ENCODE measurements at places on chromosomes 11 and 22.

- no peak for DNase-seq
Measured at GRCh38 chr11:73236854-73237253, 18.8 kb downstream of the P2RY2 start.

GRCh38 chr11:66491315-66491935 is 11.2 kb downstream of the DPP3 start:
- no peak for DNase-seq

- DNase-seq = no peak
Measured at GRCh38 chr11:36123336-36124101, 165.7 kb downstream of the COMMD9 start.

GRCh38 chr22:47836957-47837356 is 1074.5 kb downstream of the TBC1D22A start:
- DNase-seq = no peak

DNA sequence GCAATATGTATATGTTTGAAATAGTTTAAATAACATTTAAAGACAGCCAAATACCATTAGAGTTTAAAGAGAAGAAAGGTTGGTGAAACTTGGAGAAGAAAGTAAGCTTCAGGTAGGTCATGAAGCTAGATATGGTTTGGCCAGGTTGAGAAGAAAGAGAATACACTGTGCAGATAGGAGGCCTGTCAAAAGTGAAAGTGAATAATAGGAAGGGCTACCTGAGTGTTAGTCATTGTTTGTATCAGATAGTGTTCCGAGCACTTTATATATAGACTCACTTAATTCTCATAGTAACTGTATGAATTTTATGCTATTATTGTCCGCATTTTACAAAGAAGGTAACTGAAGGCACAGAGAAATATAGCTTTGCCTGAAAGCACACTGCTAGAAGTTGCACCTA is 56.9 kb downstream of the USP47 start:
- DNase-seq = no peak

DNA sequence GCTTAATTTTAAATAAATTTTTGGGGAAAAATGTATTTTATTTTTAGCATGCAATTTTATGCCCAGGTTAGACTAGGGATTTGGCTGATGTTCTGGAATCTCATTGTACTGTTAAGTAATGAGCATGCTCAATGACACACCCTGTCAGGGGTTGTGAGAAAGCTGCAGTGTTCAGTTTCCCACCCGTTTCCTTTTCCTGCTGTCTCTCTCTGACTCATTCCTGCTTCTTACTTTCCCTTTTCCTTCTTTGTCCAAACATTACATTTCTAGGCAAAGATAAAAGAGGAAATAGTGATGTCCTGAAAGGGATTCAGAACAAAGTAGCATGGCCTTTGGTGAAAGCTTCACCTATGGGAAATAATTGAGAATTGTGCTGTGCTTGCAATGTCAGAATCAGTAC is 22.7 kb downstream of the OOSP3 start:
- DNase-seq = no peak

GRCh38 chr11:21811572-21811971 is 381.3 kb upstream of the ANO5 start:
- no peak for DNase-seq

GRCh38 chr11:99683933-99684332 is 663.2 kb downstream of the CNTN5 start:
- no peak for DNase-seq

GRCh38 chr11:65432686-65433582 is 10.3 kb downstream of the NEAT1 start:
- DNase-seq = no peak

DNA sequence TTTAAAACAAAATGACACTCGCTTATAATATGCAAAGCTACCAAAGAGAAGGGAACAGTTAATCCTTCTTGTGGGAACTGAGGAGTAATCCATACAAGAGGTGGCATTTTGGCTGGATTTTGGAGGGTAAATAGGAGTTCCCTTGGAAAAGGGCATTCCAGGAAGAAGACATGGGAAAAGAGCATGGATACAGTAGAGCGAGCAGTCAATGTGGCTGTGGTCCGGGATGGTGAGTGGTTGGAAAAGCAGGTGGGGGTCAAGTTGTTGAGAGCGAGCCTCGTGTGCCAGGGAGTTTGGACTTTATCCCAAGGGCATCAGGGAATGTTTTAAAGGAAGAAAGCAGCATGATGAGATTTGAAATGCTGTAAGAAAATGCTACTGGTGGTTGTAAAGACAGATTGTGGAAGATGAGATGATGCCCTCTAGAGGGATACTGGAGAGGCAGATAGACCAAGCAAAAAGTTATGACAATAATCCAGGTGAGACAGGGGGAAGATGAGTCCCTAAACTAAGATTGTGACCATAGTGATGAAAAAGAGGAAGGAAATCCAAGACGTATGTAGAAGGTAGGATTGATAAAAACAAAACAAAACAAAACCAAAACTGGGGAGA is 3.8 kb upstream of the MMP7 start:
- DNase-seq = no peak

DNA sequence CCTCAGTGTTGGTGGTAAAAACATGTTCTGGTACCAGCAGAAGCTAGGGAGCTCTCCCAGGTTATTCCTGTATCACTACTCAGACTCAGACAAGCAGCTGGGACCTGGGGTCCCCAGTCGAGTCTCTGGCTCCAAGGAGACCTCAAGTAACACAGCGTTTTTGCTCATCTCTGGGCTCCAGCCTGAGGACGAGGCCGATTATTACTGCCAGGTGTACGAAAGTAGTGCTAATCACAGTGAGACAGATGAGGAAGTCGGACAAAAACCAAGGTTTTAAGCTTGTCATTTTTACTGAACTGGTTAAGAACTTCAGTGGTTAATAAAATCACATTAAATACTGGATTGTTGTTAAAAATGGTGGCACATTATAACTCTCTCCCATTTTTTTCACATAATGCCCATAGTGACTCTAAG is 42.6 kb upstream of the VPREB1 start:
- DNase-seq = no peak

GRCh38 chr22:24550902-24551435 is 4.0 kb downstream of the GUCD1 start:
- no peak for DNase-seq

DNA sequence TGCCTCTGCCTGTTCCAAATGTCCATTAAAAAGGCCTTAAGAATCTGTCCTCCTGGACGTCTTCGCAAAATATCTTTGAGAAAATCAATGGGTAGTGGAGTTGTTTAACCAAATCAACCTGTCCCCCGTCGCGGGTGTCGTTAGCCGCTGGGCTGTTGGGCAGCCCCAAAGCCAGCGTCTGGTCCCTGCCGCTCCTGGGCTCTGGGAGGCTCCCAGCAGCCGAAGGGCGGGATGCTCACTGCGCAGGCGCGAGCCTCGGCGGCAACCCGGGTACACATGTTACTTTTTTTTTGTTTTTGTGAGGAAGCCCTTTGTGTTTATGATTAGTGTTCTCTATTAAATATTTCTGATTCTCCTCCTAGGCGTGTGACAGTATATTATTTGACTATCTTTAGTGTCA is 12.6 kb downstream of the MMP10 start:
- DNase-seq = no peak

GRCh38 chr11:69466039-69466438 is 15.4 kb upstream of the LINC01488 start:
- DNase-seq = no peak

DNA sequence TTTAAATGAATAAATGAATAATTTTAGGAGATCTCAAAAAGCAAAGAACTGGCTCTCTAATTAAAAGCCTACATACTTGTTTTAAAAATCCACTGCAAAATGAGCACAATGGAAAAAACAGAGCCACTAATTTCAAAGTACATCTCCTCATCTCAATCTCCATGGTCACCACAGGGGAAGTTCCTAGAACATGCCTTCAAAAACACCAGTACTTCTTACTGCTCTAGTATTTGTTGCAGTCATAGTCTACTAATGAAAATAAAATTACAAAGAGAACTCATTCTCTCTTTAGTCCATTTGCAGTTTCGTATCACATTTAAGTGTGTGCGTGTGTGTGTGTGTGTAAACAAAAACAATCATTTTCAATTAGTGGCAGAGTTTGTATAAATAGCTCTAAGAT is 54.0 kb downstream of the PIK3C2A start:
- no peak for DNase-seq

GRCh38 chr11:45500451-45500850 is 165.0 kb downstream of the CHST1 start:
- no peak for DNase-seq

GRCh38 chr11:134686460-134687061 is 274.5 kb upstream of the B3GAT1 start:
- no peak for DNase-seq

DNA sequence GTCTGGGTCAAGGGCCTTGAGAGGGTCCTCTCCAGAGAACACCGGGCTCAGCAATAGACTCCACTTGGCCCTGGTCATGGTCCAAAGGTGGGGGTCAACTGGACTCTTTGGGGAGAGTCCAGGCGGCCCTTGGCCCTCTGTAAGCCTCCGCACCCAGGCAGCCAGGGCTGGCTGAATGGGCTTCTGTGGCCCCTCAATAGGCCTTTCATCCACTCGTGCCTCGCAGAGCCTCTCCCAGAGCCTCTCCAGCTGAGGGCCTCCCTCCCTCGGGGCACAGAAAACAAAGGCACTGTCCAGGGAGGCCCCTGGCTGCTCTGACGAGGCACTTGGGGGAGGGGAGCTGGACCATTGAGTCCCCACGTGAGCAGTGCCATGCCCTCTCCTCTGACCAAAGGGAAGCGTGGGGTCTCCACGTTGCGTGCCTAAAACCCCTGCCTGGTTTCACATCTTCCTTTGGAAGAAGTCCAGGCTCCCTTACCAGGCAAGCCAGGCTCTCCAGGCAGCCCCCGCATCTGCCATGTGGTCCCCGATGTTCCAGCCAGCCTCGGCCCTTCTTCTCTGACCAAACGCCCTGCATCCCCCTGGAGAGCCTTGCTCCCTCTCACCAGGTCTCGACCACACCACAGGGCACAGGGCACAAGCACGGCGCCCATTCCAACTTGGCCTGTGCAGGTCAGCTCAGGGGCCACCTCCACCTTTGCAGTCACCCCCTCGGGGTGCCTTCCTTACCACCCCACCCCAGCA is 15.5 kb downstream of the KIAA0930 start:
- DNase-seq = no peak

DNA sequence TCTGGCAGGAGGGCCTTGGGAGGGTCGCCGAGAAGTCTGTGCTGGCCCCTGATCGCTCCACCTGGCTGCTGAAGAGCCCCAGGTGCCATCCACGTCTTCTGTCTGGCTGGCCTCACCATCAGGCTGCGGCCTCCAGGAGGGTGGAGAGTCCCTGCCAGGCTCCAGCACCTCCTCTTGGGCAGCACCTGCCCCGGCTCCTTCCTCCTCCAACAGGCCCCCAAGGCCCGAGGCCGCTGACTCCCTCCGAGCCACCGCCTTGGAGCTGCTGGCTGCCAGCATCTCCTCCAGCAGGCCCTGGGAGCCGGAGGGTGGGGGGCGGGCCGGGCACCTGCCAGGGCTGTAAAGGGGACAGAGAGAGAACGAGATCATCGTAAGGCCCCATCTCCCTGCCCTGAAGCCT is 22.3 kb downstream of the TNKS1BP1 start:
- no peak for DNase-seq

Measured in esophagus squamous epithelium (tissue), 5 donors.